ENCODE measurements at places on chromosomes 12 and 14. TPM values are rescaled to one million over a fixed set of nuclear protein-coding genes. Genes with fewer than 3 reads are reported as not detected.

GRCh38 chr12:22531205-22531604 is 13.1 kb downstream of the C2CD5 start:
- no peak for DNase-seq

DNA sequence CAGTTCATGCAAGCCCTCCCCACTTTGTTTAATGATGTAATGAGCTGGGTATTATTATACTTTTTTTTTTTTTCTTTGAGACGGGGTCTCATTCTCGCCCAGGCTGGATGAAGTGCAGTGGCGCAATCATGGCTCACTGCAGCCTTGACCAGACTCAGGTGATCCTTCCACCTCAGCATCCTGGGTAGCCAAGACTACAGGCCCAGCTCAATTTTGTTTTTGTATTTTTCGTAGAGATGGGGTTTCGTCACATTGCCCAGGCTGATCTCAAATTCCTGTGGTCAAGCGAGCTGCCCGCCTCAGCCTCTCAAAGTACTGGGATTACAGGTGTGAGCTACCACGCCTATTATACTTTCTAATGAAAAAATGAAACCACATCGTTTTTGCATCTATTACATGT is 4.5 kb upstream of the DCAF11 start:
- DNase-seq: no peak

- no peak for DNase-seq
These were observed 123.3 kb downstream of the KCNA5 start for GRCh38 chr12:5166976-5167375.

GRCh38 chr14:105227346-105227745 is 21.0 kb upstream of the BTBD6 start:
- no peak for DNase-seq

GRCh38 chr12:92554158-92555073 is 148.4 kb upstream of the PLEKHG7 start:
- DNase-seq: no peak

- no peak for DNase-seq
These were observed 615 bp downstream of the DDX51 start for GRCh38 chr12:132143336-132144071.

DNA sequence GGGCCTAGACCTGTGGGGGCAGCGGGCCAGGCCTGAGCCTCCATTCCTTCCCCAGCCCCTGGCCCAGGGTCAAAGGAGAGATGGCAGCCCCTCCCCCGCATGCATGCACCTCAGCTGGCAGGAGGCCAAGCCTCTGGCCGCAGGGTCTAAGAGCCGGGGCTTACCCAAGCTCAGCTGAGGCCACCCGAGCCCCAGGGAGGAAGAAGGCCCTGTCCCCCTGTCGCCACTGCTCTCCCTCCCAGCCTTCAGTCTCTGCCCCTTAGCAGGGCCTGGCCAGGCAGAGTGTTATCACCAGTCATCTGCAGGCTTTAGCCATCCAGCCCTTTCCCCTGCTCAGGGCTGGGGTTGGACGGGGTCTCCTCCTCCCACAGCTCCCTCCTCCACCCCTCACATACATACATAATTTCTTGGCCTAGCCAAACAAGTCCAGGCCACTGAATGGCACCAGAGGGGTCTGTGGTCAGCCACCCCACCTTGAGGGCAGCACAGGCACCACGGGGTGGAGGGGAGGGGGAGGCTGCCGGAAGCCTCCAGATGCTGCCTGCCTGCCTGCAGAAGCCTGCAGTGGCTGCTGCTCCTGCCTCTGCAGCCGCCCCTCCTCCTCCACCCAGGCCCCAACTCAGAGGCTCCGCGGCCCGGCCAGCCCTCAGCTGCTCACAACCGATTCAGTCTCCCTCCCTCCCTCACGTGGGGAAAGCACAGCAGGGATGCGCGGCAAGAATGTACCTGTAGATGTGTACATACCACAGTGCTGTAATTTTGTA is 22.8 kb downstream of the RAB35 start:
- peak; percentile 61 for DNase-seq

DNA sequence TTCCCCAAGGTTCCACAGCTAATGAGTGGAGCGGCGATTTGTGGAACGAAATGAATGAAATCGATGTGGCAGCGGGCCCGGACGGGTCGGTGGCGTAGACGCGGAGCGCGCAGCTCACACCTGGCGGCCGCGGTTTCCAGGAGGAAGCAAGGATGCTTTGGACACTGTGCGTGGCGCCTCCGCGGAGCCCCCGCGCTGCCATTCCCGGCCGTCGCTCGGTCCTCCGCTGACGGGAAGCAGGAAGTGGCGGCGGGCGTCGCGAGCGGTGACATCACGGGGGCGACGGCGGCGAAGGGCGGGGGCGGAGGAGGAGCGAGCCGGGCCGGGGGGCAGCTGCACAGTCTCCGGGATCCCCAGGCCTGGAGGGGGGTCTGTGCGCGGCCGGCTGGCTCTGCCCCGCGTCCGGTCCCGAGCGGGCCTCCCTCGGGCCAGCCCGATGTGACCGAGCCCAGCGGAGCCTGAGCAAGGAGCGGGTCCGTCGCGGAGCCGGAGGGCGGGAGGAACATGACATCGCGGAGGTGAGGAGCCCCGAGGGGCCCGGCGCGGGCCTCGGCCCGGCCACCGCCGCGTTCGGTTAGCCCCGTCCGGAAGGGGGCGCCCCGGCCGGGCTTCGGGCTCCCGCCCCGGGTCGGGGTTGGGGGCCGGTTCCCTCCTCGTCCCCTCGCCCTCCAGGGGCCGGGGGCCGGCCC is at the start of gene PTPN11:
Gene PTPN11 (plus strand): TSS at position 340 of the 689 bp plus-strand sequence. CDS start 165 bp downstream, at position 505.
- DNase-seq: peak; percentile 94

DNA sequence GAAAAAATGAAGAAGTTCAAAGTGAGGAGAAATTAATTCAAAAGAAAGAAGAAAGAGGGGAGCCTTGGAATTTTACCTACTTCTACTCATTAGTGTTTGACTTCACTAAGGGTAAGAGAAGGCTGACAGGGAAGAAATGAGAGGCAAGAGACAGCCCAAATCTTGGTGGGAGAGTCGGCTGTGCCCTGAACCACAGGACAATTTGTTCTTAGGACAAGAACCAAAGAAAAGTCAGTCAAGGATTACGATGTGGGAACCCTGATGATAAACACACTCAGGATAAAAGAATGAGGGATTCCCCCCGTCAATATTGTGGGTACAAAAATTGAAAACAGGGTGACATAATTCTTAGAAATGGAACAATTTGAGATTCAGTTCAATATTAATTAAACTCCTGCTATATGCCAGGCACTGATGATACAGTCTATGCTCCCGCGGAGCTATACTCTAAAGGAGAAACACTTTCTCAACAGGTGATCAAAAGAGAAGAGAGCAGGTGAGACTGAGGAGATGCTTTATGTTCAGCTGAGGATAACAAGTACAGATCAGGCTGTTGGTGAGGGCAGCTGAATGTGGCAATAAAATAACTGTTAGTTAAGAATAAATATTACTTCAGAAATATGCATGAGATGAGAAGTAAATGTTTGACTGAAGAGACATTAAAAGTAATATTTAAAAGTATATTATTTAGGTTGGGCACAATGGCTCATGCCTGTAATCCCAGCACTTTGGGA is 175.4 kb downstream of the SLC25A21 start:
- DNase-seq: no peak

DNA sequence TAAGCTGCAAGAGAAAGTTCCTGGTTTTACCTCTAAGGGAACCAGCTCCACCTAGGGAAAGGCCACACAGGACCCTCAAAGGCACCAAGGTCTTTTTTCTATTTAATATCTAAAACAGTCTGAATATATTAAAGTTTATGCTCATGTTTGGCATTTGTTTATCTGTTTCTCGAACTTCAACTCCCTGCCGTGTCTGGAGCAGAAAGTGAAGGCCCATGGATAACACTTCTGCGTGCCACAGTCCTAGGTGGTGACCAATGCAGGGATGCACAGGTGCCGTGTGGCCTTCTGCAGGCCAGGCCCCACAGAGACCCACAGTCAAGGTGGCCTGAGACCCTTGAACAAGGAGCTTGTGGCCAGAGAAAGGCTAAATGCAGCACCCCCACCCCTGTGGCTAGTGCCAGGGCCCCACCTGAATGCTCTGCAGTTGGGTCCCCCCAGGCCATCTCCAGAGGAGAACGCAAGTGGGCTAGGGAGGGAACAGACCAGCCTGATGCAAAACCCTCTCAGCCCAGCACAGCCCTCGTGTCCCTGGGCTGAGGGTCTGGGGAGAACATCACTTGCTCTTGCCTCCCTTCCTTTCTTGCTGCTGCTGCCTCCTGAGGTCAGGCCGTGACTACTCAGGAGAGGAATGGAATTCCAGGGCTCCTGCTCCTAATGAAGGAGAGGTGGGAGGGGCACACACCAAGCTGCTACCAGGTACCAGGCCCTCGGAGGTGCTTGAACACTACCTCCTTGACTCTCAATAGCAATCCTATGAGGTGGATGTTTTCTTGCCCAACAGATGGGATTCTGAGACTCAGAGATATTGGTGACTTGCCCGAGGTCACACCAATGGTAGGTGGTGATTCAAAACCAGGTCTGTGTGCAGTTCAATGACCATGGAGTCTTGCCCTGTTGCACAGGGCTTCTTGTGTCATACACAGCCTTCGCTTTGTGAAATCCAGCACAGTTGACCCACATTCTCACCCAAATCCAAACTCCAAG is 45.4 kb downstream of the PSMA6 start:
- no peak for DNase-seq

- peak; percentile 89 for DNase-seq
These were observed at the start of gene CHPT1 for GRCh38 chr12:101697197-101697929. TSS of gene CHPT1 (plus strand) at chr12:101697640. CDS start at chr12:101697862, 222 bp downstream.

DNA sequence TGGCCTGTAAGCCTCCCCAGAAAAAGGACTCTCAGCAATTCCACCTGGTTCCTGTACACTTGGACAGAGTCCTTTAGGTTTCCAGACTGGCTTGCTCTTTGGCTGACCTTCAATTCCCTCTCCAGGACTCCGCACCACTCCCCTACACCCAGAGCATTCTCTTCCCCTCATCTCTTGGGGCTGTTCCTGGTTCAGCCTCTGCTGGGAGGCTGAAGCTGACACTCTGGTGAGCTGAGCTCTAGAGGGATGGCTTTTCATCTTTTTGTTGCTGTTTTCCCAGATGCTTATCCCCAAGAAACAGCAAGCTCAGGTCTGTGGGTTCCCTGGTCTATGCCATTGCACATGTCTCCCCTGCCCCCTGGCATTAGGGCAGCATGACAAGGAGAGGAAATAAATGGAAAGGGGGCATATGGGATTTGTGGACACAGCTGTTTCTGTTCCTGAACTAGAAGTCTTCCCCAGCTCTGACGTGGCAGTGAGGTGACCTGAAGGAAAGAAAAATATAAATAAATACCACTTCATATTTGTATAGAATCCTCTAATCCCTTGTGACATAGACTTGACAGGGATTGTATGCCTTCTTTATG is 1.3 kb downstream of the RNASE7 start:
- no peak for DNase-seq

DNA sequence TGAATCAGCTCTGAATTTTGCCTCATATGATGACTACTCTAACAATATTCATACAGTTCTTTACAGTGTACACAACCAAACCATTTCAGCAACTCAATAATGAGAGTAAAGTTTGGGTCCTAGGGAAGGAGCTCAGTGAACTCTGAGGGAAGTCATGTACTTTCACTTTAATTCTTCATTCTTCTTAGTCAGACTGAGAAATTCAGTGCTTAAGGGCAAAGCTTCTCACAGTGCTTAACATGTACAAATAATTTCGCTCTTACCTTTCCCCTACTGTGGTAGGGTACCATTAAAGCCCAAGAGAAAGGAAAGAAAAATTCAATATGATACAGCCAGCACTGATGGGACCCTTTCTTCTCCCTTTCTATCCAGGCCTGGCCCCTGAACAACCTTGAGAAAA is 435.0 kb downstream of the NELL2 start:
- DNase-seq: no peak

- DNase-seq: no peak
These were observed 1.7 kb downstream of the RASSF8 start for GRCh38 chr12:25960143-25960542.

- DNase-seq: no peak
These were observed 54.4 kb upstream of the PRMT8 start for GRCh38 chr12:3436461-3437065.

GRCh38 chr12:53048033-53048779 is 1.7 kb upstream of the TNS2 start:
- DNase-seq: no peak

- no peak for DNase-seq
These were observed 10.6 kb downstream of the FNTB start for GRCh38 chr14:64997108-64997794.

DNA sequence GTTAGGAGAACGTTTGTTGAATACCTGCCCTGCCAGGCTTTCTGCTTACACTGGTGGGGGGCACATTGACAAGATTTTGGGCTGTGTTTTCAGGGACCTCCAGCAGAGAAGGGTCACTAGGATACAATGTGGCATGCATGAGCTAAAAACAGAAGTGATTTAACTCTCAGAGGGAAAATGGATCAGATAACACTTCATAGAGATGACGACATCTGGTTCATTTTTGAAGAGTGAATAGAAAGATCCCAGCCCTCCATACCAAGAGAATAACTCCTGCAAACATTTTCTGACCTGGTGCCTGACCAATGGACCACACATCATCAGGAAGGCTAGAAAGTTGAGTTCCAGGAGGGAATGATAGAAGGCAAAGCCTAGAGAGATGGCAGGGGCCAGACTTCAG is 33.7 kb downstream of the CKB start:
- no peak for DNase-seq

GRCh38 chr12:91205811-91206210 is 23.2 kb upstream of the DCN start:
- DNase-seq: no peak

GRCh38 chr12:16437926-16438325 is 90.5 kb downstream of the MGST1 start:
- DNase-seq: no peak

- DNase-seq: no peak
These were observed 21.3 kb upstream of the DIP2B start for GRCh38 chr12:50483488-50483887.

DNA sequence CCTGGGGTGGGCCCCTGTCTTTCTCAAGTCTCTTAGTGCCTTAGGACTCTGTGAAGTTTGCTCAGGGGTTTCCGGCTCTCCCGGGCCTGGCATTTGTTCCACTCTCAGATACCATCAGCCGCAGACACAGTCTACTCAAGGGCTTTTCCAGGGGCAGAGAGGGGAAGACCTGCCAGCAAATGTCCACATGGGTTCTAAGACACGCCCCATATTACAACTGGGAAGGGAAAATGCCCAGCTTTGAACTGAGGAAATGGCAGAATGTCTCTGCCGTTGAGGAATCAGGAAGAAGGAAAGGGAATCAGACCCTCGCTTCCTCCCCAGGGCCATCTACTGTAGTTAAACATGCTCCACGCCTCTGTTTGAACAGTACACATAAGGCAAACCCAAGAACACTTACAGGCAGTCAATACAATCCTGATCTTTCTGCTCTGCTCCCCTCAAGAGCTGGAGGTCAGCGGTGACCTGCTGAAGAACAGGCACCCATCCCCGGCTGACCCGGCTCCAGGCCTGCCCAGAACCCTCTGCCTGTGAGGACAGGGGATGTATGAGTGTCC is 7.9 kb downstream of the CCDC85C start:
- DNase-seq: peak; percentile 43

GRCh38 chr12:57741844-57742738 is 2.7 kb upstream of the TSPAN31 start:
- DNase-seq: no peak

C12orf56 gene
- not detected for total RNA-seq

ITGA5 gene
- total RNA-seq: 53.5 TPM

SERPINA9 gene
- total RNA-seq: not detected

PLCZ1 gene
- total RNA-seq: not detected

CCDC184 gene
- total RNA-seq: 1.0 TPM

FAM234B gene
- 2.4 TPM for total RNA-seq

HCAR1 gene
- 0.08 TPM for total RNA-seq

KLRC4 gene
- total RNA-seq: not detected
